Stimulated activated CD8-positive, alpha-beta memory T cell treated with anti-CD3 and anti-CD28 coated beads, Interleukin-4, amount 100 ng/mL, for 1 hour (primary cell): ENCODE measurements at places on chromosomes 1 and 21.

DNA sequence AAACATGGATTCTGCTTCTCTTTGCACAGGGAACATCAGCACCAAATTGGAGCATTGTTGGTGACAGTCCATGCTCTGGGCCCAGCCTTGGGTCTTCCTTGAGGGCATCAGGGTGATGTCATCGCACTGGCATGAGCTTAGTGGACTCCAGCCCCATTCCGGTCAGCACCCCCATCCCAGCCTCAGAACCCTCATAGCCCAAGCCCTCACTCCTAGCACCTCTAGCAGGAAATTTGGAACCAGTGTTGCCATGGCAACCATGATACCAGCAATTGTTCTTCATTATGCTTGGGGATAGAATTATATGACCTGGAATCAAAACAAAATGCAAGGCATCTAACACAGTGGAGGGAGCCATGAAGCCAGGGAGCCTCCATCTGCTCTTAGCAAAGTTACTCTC lies 83.1 kb downstream of the VWA5B1 start:
- DNase-seq = no peak

- no peak for DNase-seq
Measured at GRCh38 chr1:41440321-41441085, 44.0 kb downstream of the EDN2 start.

- no peak for DNase-seq
Measured at GRCh38 chr1:203644661-203645510, 18.3 kb downstream of the ATP2B4 start.

DNA sequence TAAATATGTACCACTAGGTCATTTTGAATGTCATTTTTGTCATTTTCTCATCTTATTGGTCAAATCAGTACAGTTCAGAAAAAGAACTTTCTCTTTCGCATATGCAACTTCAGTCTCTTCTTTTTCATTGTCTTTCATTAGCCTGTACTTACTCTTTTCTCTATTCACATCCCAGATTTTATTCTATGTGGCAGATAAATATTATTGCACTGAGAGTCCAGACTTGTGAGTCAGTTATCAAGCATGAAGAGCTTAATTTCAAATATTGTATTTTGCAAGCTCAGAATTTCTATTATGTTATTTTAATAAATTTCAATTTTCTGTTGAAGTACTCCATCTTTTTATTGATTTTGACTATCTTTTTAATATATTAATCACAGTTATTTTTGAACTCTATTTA lies 105.2 kb upstream of the PALMD start:
- DNase-seq = no peak

DNA sequence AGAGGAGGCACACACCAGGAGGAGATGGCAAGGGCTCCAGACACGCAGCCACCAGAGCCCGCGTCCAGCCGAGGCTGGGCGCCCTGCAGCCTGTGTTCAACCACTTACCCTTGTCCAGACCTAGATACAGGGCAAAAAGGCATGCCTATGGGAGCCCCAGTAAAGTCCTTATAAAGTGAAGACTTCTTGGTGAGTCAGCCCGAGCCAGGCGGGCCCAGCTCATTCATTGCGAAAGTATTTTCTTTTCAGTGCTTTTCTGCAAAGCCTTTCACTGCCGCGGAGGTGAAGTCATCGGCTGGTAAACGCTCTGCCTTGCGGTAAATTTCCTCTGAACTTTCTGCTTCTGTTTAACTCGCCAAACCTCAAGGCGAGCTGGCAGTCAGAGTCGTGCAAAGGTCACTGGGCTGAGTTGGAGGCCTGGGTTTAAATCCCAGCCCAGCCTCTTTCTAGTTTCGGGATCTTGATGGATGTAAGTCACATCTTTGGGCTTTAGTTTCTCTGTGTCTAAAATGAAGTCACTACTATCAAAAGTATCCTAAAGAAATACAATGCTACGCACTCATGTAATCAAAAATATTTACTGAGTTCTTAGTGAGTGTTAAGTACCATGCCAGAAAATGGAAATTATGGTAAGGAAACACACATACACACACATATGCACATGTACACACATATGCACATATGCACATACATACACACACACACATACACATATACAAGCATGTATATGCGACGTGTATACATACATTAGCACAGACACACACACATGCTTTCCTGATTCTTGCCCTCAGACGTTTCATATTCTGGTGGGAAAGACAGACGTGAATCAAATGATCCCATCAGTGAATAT lies 54.7 kb upstream of the IFFO2 start:
- DNase-seq = peak; percentile 25

DNA sequence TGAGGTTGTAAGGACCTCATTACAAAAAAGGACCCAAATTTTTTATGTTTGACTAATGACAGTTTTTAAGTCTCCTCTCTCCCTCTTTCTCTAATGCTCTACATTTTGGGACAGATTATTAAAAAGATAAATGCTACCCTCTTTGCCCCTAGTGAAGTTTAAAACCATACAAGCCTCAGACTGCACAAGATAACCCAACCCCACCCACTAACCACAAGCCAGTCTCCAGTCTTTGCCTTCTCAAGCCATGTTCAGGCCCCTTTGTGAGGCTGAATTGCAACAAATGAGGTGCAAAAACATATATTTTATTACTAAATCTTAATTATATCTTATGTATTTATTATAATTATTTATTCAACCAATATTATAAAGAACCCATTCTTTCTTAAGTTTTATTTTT lies 597.2 kb upstream of the BRINP3 start:
- DNase-seq = no peak

GRCh38 chr1:1212780-1213344 lies 1.1 kb downstream of the TNFRSF4 start:
- DNase-seq = no peak

- DNase-seq = no peak
Measured at GRCh38 chr1:223513309-223513708, 120.1 kb downstream of the CCDC185 start.

- no peak for DNase-seq
Measured at GRCh38 chr1:172320733-172321132, 99.8 kb upstream of the C1orf105 start.

GRCh38 chr1:5273280-5274003 lies 619.0 kb downstream of the AJAP1 start:
- no peak for DNase-seq

- DNase-seq = no peak
Measured at GRCh38 chr1:27095576-27095975, 59.3 kb downstream of the SLC9A1 start.

GRCh38 chr1:45522324-45523104 lies 830 bp upstream of the PRDX1 start:
- no peak for DNase-seq

GRCh38 chr1:154446292-154446691 lies 41.1 kb downstream of the IL6R start:
- DNase-seq = no peak

DNA sequence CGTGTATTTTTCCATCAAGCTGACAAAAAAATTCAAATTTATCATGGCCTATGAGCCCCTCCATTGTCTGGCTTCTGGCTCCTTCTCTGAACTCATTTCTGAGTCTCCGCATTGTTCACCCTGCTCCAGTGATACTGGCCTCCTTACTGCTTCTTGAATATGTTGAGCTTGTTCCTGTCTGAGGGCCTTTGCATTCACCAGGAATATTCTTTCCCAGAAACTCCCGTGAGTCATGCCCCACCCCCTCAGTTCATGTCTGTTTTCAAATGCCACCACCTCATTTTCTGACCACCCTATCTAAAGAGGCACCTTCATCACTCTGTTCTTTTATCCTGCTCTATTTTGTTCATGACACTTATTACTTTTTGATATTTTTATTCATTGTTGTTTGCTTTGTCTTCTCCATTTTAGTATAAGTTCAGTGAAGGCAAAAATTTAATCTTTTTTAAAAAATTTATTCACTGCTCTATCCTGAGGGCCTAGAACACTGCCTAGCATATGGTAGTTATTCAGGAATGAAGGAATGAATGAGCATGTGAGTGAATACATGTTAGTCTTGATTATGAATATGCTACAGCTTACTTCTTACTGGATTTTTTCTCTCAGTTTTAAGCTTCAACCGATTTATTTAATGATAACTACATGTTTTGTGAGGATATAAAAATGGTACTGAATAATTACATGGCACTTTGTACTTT lies 140.4 kb upstream of the C1orf105 start:
- DNase-seq = no peak

- no peak for DNase-seq
Measured at GRCh38 chr21:28127175-28127785, 865.4 kb downstream of the LTN1 start.

DNA sequence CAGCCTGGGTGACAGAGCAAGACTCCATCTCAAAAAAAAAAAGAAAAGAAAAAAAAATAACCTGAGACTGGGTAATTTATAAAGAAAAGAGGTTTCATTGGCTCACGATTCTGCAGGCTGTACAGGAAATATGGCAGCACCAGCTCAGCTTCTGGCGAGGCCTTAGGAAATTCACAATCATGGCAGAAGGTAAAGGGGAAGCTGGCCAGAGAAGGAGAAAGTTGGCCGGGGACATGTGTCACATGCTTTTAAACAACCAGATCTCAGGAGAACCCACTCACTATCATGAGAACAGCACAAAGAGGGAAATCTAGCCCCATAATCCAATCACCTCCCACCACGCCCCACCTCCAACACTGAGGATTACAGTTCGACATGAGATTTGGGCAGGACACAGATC lies 125.3 kb downstream of the DISP1 start:
- no peak for DNase-seq

DNA sequence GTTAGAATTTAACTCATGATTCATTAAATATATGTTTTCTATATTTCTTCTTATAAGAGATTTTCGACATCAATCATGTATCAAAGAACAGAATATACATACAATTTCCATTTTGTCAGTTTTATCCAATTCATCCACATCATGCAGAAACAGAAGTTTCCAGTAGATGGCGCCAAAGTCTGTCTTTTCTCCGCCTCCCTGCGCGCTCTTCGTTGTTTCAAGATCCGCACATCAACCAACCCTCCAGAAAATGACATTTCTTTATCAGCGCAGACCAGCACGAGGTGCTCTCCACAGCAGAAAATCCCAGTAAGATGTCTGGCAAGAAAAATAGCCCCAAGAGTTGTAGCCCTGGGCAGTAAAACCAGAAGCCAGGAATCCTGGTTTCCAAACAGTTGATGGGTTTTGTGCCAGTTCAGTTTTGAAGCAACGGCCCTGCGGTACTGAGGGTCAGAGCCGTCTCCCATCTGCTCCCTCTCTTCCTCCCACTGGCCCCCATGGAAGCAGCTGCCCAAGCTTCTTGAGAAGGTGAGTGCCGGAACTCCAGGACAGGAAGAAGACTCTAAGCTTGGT lies 38.6 kb upstream of the GPR137B start:
- DNase-seq = peak; percentile 29
